ENCODE measurements at places on chromosomes 2 and 18.

GRCh38 chr2:227407591-227408151, 19.9 kb upstream of the SCYGR1 start:
- no peak for DNase-seq

DNA sequence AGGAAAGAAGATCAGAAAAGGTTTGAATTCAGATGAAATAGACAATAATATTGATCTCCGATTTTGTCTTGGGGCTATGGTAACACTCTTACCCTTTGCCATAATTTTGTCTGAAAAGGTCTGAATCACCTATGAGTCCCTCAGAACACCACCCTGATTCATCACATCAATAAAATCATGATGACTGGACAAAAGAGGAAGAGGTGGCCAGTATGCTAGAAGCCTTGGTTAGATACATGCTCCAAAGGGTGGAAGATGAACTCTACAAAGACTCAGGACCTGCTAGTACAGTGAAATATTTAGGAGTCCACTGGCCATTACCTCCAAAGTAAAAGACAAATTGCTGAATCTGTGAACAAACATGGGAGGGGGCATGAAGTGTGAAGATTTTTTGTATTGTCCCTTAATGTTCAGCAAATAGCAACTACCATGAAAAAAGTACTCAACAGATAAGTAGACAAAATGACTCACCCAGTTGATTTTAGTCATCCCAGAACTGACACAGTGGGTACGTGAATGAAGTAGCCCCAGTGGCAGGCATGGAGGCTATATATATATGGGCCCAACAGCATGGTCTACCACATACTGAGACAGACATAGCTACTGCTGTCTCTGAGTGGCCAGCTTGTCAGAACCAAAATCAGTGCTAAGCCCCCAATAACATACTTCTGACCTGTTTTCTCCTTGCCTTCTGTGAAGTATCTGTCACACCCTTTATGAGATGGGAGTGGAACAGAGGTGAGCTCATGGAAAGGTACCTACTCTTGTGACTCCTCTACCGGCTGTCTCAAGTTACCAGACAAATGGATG, 36.5 kb upstream of the GLS start:
- no peak for DNase-seq

DNA sequence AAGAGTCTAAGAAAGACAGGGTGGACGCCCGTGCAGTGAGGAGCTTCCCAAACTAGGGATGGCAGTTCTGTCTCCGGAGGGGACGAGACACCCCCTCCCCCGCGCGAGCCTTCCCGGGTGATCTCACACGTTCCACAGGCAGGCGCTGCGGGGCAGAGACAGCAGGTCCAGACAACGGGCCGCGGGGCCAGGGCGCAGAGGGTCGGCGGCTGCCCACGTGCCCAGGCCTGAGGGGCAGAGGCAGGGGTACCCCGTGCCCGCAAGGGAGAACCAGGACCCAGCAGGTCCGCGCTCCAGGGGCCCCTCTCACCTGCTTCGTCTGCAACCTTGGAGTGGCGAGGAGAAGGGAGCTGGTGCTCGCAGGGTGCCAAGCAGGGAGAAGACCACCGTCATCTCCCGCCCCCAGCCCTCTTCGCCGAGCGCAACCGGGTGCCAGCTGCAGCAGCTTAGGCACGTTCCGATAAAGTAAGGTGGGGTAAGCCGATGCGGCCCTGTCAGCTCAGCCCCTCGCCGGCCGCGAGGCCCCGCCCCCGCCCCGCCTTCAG, at the start of gene GPR155:
Gene GPR155, minus strand, starts transcription at position 467 of the 545 bp plus-strand sequence. CDS start 5,073 bp downstream, outside the sequence.
- no peak for DNase-seq

- no peak for DNase-seq
These were observed 5.6 kb downstream of the CPSF3 start for GRCh38 chr2:9428965-9429577.

- DNase-seq, result no peak
These were observed 19.5 kb upstream of the TNS1 start for GRCh38 chr2:218022131-218022850.

- no peak for DNase-seq
These were observed 10.7 kb upstream of the CASP10 start for GRCh38 chr2:201172279-201172678.

DNA sequence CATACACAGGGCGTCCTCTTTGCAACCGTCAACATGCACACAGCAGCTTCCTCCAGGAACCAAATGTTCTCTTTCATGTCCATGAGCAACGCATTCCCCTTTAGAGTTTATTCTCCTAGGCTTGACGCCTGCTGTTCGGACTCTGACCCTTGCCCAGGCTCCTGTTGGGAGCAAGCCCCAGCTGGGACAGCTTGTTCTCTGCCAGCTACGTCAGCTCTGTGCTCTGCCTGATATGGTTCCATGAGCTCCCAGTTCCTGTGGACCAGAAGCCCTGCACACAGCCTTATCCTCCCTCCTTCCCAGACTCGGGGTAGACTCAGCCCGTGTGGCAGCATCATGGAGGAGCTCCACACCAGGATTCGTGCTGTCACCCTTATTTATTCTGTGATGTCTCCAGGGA, 253.1 kb upstream of the PXDN start:
- DNase-seq, result no peak

DNA sequence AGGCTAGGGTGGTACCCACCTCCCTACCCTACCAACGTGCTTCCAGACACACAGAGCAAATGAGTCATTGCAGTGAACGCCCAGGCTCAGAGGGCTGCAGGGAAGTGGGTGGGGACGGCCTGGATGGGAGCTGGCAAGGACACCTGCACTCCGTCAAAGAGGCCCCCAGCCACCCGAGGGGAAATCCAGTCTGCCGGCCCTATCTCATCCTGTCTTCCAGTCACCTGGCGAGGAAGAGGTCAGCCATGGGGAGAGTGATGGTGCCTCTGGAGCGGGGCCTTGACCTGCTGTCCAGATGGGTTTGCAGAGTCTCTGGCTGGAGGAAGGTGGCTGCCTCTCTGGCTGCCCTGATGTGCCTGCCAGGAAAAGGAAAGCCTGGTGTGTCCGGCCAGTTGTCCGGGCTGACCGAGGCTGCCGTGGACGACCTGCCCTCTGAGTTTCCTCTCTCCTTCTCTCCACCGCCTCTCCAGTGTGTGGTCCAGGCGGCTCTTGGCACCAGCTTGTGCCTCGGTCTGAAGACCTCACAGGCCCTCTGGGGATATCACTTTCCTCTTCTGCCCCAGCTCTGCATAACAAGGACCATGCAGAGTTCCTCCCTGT, 209.7 kb upstream of the COPS8 start:
- DNase-seq, result no peak

DNA sequence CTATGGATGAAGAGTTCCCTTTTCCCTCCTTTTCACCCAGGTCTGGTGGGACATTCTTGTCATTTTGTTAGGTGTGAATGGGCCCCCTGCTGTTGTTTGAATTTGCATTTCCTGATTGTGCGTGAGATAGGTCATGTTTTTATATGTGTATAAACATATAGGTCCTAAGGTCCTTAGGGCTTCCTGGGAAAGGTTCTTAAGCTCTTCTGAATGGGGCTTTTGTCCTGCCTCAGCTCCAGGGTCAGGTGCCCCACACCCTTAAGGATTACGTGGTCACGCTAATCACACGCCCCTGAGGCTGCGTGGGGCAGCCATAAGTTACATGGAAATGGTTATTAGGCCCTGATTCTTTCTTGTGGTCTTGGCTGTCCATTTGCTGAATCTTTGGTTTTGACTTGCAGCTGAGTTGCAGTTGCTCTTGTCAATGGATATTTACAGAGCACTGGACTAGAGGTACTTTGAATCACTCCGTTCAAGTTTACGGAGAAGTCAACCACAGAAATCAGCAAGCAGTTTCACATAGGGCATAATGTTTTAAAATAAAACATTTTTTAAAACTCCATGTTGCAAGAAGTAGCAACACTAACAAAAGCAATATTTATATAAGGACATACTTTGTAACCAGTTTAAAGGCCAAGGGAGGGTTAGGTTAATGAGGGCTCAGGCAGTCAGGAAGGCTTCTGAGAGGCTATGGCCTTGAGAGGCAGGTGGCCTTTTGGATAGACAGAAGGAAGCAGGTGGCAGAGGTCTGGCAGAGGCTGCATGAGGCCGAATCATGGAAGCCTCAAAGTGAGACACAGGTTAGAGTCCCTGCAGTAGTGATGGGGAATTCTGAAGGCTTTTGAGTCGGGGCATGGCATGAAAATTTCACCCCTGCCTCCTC, 24.2 kb downstream of the LIPG start:
- DNase-seq, result no peak

- DNase-seq, result no peak
These were observed 42.0 kb downstream of the EPAS1 start for GRCh38 chr2:46339200-46339599.

DNA sequence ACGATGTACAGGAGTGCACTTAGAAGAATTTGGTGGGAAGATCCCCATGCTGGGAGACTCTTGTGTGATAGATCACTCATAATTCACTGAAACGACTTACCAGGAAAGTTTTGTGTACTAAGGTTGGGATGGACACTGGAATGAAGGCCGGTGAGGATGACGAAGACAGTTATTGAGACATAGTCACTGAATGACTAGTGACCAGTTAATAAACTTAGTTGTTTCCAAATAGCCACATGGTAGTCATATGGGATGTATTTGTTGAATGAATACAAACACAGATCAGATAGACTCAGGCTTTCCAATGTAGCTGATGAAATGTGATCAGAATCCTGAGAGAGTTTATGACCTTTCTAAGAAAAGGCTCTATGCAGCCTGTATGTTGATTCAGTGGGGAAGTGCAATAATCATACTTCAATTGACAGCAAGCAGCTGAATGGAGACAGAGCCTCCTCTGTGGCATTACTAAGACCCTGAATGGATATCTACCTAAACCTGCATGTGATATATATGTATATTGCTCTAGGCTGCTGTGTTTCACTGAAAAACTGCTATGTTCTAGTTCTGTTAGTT, 20.4 kb downstream of the GDF7 start:
- no peak for DNase-seq

GRCh38 chr2:53131416-53131815, 636.2 kb upstream of the CHAC2 start:
- DNase-seq, result no peak

DNA sequence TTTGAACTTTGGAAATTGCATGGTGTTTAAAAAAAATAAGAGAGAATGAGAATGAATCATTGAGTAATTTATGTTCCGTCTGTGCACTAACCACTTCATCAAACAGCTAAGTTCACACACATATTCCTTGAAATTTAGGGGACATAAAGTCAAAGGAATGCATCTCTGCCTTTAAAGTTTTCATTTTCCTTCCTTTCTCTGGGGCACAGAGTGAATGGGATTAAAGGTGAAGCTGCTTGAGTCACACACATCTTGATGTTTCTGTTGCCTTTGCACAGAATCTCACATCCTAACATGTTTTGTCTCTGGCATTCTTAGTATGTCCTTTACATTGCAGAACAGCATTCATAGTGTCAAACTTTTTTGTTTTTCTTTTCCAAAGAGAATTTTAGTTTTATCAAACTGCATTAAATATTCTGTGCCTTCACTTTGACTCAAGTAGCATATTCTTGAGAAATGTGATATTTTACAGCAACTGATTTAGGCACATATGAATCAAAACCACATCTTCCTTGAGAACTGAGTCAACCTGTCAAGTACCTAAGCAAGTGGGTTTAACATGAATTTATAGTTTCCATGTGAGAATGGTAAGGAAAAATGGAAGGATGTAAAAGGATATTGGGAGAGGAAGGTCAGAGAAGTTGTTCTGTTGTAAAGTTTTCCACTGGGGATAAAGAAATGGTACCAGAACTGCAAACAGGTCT, 169.1 kb upstream of the THUMPD2 start:
- DNase-seq, result no peak

- no peak for DNase-seq
These were observed 182.5 kb downstream of the C1D start for GRCh38 chr2:67880291-67880761.

DNA sequence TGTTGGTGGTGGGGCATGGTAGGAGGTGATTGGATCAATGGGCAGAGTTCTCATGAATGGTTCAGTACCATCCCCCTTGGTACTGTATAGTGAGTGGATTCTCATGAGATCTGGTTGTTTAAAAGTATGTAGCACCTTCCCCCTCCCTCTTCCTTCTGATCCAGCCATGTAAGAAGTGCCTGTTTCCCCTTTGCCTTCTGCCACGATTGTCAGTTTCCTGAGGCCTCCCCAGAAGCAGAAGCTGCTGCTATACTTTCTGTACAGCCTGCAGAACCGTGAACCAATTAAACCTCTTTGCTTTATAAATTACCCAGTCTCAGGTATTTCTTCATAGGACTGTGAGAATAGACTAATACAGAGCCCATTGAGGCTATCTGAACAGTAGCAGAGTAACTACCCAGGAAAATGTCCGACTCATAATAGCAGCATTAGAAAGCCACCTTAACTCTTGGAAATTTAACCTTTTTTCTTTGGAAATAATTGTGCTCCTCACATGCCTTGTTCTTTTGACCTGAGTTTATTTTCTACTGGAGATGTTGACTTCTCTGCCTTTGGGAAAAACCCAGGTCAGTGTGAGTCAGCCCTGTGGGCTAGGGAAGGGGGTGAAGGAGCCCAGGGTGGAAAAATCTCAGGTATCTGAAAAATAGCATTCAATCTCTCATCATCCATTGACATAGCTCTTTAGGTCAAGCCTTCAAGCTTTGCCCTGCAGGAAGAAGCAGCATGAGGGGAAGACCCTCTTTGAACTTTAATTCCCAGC, 18.1 kb downstream of the CYP1B1 start:
- no peak for DNase-seq

DNA sequence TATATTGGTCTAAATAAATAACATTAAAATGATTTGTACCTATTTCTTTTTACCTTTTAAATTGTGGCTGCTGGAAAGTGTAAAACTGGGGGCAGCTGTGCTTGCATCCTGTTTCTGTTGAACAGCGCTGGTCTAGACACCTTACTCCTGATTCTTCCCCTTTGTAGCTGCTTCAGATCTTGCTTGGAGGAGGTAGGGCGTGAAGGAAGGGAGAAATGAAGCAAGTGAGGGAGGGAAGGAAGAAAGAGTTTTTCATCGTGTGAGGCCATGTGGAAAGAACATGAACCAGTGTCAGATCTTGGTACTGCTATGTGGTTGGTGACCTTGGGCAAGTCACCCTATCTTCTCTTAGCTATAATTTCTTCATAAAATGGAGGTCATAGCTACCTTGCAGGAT, 89.0 kb upstream of the SEC11C start:
- DNase-seq, result no peak

DNA sequence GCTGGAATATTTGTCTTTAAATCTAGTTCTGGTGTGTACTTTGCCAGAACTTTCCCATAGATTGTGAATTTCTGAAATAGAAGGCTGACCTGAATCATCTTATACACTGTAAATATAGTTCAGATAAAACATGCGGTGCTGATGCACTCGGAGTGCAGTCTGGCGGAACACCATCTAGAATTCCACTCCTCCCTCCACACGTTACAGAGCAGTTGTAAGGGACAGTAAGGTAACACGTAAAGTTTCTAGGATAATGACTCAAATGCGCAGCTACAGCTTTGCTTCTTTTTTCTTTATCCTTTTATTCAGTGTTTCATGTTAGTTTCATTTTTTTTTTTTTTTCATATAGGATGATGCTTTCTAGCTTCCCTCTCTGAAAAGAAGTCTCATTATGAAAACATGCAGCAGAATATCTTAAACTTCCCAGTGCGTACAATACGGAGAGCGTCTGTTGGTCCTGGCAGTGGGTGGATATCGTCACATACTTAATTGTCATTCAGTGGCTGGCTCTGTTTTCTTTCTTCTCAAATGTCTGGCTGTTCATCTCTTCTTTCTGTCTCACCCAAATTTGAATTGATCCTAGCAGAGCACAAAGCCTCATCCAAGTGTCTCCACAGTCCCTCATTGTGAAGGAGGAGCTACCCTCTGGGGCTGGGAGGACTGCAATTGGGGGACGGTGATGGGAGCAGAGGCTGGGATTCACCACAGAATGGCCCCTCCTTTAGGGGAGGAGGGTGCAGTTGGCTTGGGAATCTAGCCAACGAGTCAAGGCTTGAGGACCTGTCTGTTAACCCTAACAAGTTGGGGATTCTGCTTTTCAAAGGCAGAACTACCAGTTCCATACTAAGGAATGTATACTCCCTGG, 138.8 kb downstream of the MYT1L start:
- no peak for DNase-seq

Measured in AG09319 (cell line).